Suppressor macrophage (primary cell): ENCODE measurements at places on chromosomes 11 and 22.

- DNase-seq, result no peak
Observed at GRCh38 chr11:34359548-34359891, 1.7 kb upstream of the ABTB2 start.

DNA sequence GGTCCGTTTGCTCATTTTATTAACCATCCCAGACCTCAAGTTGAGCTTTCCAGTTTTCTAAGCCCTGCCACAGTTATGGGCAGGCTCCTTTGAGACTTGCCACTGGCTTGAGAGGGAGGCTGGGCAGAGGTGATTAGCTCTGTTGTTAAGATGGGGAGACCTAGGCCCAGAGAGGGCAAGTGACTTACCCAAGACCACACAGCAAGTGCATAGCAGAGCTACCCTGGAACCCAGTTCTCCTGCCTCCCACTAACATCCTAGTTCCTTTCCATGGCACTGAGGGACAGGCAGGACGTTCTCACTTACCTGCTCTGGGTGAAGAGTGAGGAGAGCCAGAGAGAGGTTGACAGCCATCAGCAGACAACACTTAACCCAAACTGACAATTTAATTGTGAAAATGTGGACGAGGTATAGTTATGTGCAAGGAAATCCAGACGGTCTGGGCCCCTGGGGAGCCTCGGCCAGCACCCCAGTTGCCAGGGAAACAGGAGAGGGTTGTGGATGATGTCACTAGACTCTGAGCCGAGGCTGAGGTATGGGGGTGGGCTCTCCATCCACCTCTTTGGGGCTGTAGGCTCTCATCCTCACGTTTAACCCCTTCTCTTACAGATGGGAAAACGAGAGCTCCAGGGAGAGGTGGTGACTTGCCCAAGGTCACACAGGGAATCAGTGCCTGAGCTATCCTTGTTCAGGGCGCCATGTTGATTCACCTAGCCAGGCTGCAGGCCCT, 12.3 kb upstream of the WNT11 start:
- no peak for DNase-seq

GRCh38 chr22:19674129-19674928, 40.0 kb upstream of the SEPTIN5 start:
- no peak for DNase-seq

GRCh38 chr22:32961497-32961896, 96.7 kb downstream of the SYN3 start:
- peak; percentile 10 for DNase-seq

DNA sequence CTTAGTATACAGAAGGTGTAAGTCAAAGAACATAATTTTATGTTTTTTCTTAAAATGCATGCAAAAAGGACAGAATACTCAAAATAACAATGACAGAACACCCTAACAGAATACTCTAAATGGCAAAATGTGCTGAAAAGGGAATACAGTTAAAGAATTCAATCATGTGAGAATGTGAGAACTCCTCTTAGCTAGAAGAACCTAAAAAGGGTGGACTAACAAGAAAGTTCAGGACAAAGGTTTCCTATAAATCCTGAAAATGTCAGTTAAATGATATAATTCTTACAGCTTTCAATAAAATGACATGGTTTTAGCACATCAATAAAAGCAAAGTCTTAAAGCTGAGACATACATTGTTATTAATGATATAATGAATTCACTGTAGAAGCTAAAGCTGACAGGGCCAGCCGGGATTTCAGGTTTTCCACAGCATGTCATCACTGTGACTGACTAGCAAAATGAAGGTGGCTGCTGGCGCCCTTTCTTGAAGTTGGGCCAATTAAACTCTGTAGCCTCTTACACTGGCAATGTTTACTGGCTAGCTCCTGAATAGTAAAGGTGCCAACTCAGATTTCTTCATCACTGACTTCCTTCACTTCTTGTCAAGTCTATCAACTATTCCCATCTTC, 244.4 kb downstream of the TTC28 start:
- no peak for DNase-seq

GRCh38 chr11:14499178-14499559, 442 bp downstream of the COPB1 start:
- DNase-seq, result peak; percentile 31

- no peak for DNase-seq
Observed at GRCh38 chr11:71165771-71166170, 86.6 kb downstream of the SHANK2 start.

GRCh38 chr11:3642071-3642951, 519 bp upstream of the ART5 start:
- peak; percentile 69 for DNase-seq

- no peak for DNase-seq
Observed at GRCh38 chr22:47296405-47297260, 534.2 kb downstream of the TBC1D22A start.

GRCh38 chr11:8234425-8234821, 29.3 kb downstream of the LMO1 start:
- no peak for DNase-seq

DNA sequence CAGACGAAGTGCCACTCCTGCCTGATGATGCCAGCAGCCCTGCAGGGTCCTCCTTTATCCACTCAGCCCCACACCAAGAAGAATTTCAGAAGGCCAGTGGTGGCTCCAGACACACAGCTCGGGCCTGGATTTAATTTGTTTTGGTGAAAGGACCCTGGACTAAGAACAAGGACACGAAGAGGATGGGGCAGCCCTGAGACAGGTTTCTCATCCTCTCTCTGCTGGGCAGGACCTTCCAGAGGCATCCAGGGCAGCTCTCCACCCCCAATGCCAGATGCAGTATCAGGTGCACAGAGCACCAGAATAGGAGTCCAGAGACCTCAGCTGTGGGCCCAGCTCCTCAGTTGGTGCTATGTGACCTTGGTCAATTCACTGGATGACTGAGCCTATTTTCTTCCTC, 72.0 kb downstream of the TRIM29 start:
- DNase-seq, result no peak

DNA sequence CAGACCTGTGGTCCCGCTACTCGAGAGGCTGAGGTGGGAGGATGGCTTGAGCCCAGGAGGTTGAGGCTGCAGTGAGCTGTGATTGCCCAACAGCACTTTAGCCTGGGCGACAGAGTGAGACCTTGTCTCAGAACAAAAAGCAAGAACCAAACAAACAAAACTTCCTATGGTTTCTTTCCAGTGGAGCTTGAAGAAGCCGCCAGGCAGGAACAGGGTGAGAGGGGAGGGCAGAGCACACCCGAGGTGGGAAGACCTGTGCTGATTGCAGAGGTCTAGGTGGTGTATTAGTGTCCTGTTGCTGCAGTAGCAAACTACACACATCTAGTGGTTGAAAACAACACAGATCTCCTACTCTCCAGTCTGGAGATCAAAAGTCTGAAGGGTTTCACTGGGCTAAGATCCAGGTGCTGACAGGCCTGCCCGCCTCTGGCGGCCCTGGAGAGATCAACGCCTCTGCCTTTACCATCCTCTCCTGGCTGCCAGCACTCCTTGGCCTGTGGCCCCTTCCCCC, 10.5 kb downstream of the ARHGEF17 start:
- DNase-seq, result no peak

GRCh38 chr11:44684859-44685281, 41.9 kb upstream of the TSPAN18 start:
- DNase-seq, result no peak

- DNase-seq, result no peak
Observed at GRCh38 chr11:104764710-104765045, 133.6 kb downstream of the CASP12 start.

- DNase-seq, result no peak
Observed at GRCh38 chr22:49869845-49870712, 16.4 kb downstream of the ZBED4 start.

DNA sequence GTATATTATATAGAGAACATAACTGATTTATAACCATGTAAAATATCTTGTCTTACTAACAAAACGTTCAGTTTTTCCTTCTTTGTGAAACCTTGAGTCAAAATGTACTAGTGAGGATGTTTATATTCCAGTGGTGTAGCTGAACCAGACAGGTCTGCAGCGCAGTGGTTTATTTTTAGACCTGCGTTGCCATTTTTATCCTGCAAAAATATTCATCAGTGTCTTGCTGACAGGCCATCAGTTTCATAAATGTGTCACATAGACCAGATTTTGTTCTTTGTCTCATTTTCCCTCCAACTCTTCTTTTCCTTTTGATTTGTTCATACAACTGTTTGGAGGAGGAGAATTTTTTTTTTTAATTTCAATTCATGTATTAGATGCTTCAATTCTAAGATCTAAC, 43.1 kb downstream of the HSD17B12 start:
- DNase-seq, result no peak

- peak; percentile 12 for DNase-seq
Observed at GRCh38 chr22:28899199-28899853, 16.0 kb downstream of the ZNRF3 start.

GRCh38 chr11:97871816-97872215, 1148.9 kb upstream of the CNTN5 start:
- no peak for DNase-seq

- DNase-seq, result no peak
Observed at GRCh38 chr11:78949976-78950690, 375.5 kb upstream of the NARS2 start.

- no peak for DNase-seq
Observed at GRCh38 chr22:23207729-23208393, 27.6 kb downstream of the BCR start.

GRCh38 chr11:120441592-120441991, 70.0 kb upstream of the GRIK4 start:
- DNase-seq, result no peak

DNA sequence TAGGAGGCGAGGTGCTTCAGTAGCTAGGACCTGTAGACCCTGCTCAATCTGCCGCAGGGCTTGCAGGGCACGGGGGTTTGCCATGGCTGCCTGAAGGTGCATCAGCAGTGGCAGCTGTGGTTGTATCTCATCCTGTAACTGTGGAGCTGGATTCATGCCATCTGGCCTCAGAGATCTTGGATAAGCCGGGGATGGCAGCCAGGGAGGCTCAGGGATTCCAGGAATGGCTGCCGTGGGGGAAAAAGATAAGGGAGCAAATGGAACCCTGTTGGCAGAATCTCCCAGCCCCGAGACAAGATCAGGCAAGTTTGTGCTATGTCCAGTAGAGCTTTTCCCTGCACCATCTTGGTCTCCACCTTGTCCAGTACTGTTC, 1.8 kb downstream of the UBQLN3 start:
- DNase-seq, result no peak

DNA sequence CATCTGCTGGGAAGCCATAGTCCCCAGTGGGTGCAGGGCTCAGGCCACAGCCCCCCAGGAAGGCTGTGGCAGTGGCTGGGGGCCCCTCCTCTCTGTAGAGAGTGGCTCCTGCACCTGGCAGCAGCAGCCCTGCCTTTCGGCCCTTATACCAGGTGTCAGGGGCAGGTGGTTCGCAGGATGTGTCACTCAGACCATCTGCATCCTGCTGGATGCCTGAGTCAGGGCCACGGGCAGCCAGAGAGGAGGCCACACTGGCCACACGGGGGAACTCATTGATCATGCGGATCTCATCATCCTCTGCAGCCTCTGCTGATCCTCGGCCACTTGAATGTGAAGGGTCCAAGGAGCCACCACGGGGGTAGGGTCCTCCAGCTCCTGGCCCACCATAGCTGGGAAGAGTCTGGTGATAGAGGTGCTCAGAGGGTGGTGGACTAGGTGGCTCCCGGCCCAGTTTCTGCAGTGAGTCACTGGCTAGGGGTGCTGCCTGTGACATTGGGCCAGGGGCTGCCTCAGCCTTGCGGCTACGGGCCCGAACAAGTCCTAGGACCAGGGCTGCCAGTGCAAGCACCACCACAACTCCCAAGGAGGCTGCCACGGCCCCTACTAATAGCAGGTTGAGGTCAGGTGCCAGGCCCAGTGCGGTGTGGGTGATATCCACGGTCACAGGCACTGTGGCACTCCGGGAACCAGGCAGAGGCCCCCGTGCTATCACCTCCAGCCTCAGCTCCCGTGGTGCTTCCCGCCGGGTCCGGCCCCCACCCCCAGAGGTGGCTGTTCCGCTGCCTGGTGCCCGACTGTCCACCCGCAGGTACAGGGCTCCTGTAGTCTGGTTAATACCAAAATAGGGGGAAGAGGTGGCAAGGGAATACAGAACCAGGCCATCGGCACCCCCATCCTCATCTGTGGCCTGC, 3.3 kb upstream of the TPP1 start:
- DNase-seq, result no peak

DNA sequence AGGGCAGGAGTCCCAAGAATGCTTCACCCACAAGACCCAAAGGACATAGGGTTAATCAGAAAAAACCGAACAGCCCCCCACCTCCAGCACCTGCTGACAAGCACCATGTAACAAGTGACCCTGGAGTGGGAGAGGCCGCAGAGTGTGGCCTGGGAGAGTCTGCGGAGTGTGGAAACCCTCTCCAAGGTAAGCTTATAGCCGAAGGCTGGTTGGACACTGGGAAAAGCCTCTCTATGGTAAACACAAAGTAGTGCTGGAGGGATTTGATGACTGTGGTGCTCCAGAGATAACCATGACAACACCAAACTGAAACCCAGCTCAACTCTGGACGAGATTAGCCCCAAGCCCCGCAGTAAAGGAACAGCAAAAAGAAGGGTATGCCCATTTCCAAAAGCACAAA, 19.2 kb downstream of the ASCL2 start:
- DNase-seq, result no peak

DNA sequence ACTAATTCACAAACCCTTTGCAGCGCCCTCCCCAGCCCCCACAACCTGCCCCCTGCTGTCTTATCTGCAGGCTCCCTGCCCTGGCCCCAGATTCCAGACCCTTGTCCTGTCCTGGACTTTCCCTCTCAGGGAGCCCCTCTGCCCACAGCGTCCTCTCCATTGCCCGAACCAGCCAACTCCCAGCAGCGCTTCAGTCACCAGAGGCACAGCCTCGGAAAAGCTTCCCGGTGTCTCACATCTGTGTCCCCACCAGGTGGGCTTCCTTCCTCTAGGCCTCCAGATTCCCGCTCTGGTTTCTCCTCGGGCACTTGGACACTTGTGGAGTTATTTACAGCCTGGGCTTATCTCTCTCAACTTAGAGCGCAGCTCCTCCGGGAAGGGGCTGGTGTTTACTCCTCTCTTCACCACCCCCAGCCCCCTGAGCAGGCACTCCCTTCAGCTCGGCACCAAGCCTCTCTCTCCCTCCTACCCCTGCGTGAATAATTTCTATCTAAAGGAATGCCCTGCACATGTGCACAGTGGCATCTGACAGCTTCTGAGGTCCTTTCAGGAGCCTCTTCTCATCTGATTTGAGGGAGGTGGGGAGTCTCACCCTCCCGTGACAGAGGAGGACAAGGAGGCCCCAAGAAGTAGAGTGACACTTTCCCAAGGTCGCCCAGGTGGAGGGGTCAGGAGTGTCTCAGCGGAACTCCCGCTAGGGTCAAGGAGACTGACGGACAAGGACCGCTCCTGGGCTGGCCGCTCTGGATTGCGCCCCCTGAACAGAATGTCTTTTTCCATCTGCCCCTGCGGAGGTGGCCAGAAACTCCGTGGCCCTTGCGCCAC, 838 bp downstream of the WNT11 start:
- DNase-seq, result no peak

GRCh38 chr22:24107661-24108060, 73.6 kb upstream of the SUSD2 start:
- DNase-seq, result no peak

DNA sequence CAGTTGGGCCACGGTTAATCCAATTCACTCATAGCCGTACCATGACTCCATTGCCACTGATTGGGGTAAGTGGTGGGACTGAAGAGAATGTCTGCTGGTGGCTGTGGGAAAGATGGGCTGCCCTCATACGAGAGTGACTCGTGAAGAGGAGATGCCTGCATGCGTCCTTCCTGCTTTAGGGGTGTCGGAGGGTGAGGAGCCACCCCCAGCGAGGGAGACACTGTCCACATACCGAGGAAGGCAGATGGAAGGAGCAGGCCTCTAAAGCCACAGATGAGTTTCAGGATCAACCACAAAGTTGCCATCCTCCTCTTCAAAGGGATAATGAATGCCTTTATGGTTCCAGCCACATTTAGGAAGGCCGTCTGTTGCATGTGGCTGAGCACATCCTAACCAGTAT, 83.2 kb downstream of the GRIK4 start:
- DNase-seq, result no peak

- no peak for DNase-seq
Observed at GRCh38 chr22:49215840-49216239, 611.8 kb downstream of the BRD1 start.
